Aortic smooth muscle cell (primary cell): ENCODE measurements at places on chromosomes 1 and 21. TPM values are rescaled to one million over a fixed set of nuclear protein-coding genes. Genes with fewer than 3 reads are reported as not detected.

STIL gene
- total RNA-seq, result 6.1 and 8.1 TPM in 2 replicates

SPOCD1 gene
- total RNA-seq, result 35.8 and 43.3 TPM in 2 replicates

KRTAP11-1 gene
- total RNA-seq, result not detected in 2 replicates

CRP gene
- not detected in 2 replicates for total RNA-seq

UBQLN4 gene
- 9.8 and 11.6 TPM in 2 replicates for total RNA-seq

MFAP2 gene
- total RNA-seq, result 18.2 and 24.5 TPM in 2 replicates

OLIG1 gene
- not detected in 2 replicates for total RNA-seq

NR1I3 gene
- not detected in 2 replicates for total RNA-seq

ACKR1 gene
- total RNA-seq, result not detected in 2 replicates

LIN28A gene
- total RNA-seq, result not detected in 2 replicates

SPATA45 gene
- total RNA-seq, result 0.44 and 0.53 TPM in 2 replicates

AGRN gene
- total RNA-seq, result 15.0 and 24.4 TPM in 2 replicates

PCNX2 gene
- total RNA-seq, result 13.2 and 15.1 TPM in 2 replicates

HAO2 gene
- not detected in 2 replicates for total RNA-seq

LCE3D gene
- not detected in 2 replicates for total RNA-seq

CCDC27 gene
- total RNA-seq, result not detected in 2 replicates

GPA33 gene
- total RNA-seq, result not detected in 2 replicates
